ENCODE measurements at places on chromosomes 7 and 10.

DNA sequence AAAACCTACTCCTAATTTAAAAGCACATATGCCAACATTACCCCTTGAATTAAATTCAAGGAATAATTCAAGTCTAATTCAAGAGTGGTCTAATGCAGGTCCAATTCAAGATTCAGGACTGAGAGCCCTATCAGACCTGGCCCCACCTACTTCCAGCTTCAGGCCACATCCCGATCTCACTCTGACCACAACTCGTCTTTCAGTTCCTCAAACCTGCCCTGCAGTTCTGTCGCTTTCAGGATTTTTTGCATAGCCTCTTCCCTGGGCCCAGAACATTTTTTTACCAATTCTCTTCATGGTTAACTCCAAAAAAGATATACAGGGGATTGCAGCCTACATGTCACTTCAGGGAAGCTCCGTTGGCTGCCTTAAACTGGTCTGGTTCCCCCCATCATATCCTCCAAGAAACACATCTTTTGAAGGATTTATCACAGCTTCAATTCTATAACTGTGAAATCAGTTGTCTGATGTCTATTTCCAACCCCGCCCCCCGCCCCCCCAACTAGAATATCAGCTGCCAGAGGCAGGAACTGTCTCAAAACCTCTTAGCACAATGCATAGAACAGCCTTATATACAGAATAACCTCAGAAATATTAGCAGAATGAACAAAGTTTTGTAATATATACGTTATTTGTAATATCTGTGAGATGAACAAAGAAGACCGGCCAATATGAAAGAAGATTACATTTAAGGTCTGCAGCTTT, 20.8 kb downstream of the CCDC6 start:
- no peak for DNase-seq

DNA sequence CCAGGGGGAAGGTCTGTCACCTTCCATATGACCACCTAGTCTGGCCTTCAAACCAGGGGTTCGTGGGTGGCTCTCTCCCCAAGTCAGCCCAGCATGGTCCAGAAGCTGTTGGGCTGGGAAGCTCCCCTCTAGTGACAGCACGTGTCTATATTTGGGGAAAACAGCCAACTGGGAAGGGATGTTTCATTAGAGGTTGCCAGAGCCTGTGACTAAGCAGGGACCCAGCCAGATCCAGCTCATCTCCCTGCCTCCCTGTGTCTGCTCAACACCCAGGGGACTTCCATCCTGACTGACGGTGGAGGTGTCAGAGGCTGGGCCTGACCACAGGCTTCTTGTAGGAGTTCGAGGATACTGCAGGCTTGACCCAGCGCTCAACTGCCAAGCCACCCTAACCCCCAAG, 10.5 kb downstream of the STYXL1 start:
- DNase-seq, result no peak

GRCh38 chr7:135083005-135083404, 64.9 kb upstream of the TMEM140 start:
- DNase-seq, result no peak

DNA sequence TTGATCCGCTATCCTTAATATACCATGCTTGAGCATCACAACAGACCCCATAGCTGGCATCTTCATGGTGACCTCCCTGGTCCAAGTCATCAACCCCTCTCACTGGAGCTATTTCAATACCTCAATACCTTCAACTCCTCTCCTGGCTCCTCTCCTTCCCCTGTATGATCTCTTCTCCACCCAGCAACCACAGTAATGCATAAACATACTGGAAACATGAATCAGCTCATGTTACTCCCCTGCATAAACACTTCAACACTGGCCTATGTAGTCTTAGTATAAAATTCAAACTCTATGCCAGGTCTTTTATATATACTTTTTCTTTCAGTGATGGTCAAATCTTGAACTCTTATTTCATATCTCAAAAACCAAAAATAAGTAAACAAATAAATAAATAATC, 31.8 kb upstream of the TMEM273 start:
- DNase-seq, result no peak

- DNase-seq, result no peak
These were observed 45.3 kb downstream of the NRG3 start for GRCh38 chr10:81920213-81920829.

DNA sequence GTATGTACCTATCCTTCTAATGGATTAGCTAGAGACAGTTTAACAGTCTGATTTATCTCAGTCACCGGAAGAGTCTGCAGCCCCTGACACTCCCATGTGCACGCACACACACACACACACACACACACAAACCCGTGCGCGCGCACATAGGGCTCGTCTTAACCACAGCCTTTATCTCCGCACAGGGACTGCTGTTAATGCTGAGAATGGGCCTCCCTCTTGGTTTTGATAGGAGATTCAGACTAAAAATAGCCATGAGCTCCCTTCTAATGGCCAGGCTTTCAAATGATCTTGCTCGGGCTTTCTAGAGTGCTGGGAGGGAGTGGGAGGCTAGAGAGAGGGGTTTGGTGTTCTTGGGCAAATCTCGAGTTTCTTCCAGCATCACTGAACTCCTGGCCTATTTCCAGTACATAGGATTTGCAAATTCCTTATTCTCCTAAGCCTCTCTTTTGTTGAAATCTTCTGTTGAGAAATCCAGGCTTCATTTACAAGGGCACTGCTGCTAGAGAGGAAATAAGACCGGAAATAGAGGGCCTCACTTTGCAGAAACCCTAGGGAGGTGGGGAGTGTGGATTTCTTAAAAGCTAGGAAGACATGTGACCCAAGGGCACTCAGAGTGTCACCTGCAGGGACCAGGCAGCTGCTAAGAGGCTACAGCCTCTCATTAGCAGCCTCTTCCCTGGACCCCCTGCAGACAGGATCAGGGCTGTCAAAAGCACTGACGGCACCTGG, 2.4 kb downstream of the TMEM72 start:
- no peak for DNase-seq

DNA sequence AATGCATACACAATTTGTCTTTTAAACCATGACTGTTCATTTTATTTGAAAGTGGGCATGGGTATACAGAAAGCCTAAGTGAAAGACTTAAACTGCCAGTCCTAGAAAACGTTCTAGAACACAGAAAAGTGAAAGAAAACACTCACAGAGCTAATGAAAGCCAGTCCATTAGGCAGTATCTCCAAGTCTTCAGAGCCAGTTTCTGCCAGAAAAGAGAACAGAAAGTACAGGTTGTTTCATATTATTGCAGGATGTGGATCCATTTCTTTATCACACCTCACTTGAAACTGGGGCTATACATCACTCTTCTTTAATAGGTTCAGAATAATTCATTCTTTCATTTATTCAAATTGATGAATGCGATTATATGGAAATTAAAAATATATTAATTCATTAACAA, 7.7 kb downstream of the PON1 start:
- no peak for DNase-seq

DNA sequence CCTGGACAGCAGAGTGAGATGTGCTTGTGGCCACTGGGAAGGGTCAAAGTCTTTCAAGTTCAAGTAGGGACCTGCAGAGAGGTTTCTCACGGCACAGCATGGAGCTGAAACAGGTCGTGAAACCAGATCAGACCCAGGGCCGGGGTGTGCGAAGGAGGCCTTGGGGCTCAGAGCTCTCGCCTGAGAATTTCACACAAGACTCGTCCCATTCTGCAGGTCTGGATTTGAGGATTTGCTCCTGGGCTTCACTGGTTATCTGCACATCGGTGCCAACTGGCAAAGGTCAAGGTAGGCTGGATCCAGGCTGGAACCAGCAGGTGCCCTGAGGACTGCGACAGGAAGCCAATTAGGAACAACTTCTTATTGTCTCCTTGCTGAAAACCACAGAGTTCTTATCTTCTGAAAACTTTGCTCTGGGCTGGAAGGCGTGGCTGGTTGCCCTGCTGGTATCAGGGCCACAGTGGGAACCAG, 24.0 kb upstream of the GTF2I start:
- no peak for DNase-seq

DNA sequence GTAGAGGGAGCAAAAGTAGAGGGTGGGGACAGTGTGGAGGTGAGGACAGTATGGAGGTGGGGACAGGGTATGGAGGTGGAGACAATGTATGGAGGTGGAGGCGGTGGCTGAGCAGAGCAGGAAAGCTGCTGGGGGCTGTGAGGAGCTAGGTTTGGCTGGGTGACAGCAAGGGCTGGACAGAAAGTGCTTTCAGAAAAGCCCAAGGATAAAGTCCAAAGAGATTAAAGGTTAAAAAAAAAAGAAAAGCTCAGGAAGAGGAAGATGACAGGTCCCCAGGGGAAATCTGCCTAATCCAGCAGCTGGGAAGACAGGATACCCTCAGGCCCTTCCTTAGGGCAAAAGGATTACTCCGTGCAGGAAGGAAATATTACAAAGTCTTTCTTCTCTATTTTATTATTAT, 32.1 kb upstream of the PFKFB3 start:
- DNase-seq, result no peak

- no peak for DNase-seq
These were observed 168.7 kb upstream of the ZNF32 start for GRCh38 chr10:43817368-43817767.

DNA sequence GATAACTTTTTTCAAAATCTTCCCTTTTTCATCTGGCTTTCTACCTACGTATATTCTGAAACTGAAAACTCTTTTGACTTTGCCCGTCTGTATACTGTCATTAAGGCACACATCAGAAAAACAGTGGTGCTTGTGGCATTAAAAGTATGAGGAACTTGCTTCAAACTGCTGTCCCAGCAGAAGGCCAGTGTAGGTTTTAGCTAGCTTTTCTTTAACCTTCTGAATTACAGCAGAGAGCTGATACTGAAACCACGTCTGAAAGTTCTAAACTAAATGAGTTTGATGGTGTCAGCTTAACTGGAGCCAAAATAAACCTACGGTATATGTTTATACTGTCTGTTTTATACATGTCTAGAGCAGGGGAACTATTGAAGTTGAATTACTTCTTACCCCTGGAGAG, 283.4 kb downstream of the TFEC start:
- DNase-seq, result no peak

- DNase-seq, result no peak
These were observed 25.4 kb upstream of the ANK3 start for GRCh38 chr10:60414877-60415585.

DNA sequence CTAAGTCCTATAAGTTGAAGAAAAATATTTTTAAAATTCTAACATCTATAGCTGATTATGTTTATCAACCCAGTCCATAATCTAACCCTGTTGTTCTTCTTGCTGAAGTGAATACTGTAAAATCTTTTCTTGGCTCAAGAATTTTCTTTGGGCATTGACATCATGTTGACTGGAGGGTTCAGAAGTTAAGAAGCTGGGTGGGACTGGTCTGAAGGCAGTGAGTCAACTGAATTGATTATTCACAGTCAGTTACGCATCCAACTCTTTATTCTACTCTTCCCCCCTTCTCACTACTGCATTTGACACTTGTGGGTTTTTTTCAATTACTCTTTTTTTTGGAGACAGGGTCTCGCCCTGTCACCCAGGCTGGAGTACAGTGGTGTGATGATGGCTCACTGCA, 31.0 kb downstream of the DENND2A start:
- no peak for DNase-seq

GRCh38 chr10:123751342-123752134, 85.4 kb downstream of the GPR26 start:
- no peak for DNase-seq

DNA sequence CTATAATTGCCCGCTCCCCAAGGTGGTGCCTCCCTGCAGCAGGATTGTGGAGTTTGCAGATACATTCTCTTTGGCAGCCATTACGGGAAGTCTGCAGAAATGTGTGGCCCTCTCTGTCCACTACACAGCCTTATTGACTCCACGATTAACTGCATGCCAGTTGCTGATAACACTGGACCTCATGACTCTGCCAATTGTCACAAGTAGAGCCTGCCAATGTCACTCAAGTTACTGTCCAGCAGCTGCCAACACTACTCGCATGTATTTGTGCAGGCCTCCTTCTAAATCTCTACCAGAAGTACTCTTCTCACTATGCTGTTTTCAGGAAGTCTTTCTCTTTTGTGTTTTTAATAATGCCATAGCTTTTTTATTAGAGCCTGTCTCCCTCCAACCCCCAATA, 128.8 kb downstream of the PPP1R3A start:
- no peak for DNase-seq

- peak; percentile 14 for DNase-seq
These were observed 10.5 kb downstream of the SKAP2 start for GRCh38 chr7:26853788-26854393.

- DNase-seq, result no peak
These were observed 205.3 kb downstream of the TAX1BP1 start for GRCh38 chr7:27945058-27945795.

All from CD4-positive, CD25-positive, alpha-beta regulatory T cell (primary cell).